Cerebellar nuclear complex (tissue), 1 donor: ENCODE measurements at places on chromosomes 6 and 20.

DNA sequence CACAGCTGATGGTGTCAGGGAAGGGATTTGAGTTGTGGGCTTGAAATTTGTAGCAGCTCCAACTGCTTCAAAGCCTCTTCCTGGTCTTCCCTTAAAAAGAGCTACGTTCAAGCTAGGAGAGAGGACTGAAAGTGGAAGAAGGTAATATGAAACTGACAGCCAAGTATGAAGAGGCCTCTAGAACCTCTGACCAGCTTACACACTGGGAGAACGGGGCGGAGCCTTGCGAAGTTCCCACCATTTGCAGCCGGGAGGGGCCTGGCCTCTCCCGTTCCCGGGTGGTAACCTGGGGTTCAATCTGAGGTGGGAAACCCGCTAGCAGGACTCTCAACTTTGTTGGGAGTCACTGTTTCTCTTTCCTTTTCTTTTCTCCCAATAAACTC lies 97.8 kb upstream of the PDE10A start:
- DNase-seq, result no peak

DNA sequence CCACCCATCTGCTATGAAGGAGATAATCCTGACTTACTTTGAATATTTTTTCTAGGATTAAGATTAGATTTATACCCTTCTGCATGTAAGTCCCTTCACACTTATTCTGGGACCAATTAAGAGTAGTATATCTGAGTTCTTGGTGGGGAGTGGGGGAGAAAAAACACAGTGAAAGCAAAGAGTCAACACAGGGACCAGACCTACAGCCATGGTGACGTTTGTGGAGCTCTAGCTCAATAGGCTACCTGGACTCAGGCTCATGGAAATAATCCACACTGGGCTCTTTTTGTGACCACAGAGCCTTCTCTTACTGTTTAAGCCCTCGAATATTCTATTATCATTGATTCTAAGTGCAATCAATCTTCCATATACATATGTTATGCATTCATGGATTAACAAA lies 491.4 kb downstream of the LMBRD1 start:
- no peak for DNase-seq

DNA sequence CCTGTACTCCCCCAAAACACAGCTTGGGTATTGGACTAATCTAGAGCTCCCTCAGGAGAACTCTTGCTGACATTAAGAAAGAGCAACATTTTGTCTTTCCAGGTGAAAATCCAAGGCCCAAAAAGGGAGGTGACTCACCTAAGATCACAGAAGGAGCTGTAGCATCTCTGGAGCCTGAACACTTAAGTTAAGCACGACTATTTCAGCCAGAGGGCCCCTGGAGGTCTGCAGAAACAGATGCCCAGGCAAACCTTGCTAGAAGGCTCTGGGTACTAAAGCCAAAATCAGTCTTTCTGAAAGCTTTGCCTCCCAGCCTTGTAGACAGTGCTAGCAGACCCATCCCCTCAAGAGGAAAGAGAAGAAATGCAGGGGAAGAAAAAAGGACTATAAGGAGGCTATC lies 8.8 kb downstream of the EDN1 start:
- DNase-seq, result no peak

- DNase-seq, result no peak
Observed at GRCh38 chr20:35192118-35192872, 20.4 kb downstream of the PROCR start.
